ENCODE measurements at places on chromosomes 16 and 17. TPM values are rescaled to one million over a fixed set of nuclear protein-coding genes. Genes with fewer than 3 reads are reported as not detected.

Gene KRT24
- not detected for total RNA-seq

Gene KCNH6
- total RNA-seq, result not detected

Gene NUP85
- total RNA-seq, result 71.7 TPM

Gene STAT5A
- 56.0 TPM for total RNA-seq

Gene SMARCE1
- 77.9 TPM for total RNA-seq

Gene SEZ6L2
- total RNA-seq, result 0.98 TPM

Gene TBX21
- 0.80 TPM for total RNA-seq

Gene SLC12A3
- total RNA-seq, result not detected

Gene RGS11
- total RNA-seq, result 0.73 TPM

Measured in suprapubic skin (tissue), 4 donors.